Ovary (tissue), 10 donors: ENCODE measurements at places on chromosomes 7 and 10.
A peak's percentile ranks its signal among the peaks of the same experiment; 100 is the strongest.

DNA sequence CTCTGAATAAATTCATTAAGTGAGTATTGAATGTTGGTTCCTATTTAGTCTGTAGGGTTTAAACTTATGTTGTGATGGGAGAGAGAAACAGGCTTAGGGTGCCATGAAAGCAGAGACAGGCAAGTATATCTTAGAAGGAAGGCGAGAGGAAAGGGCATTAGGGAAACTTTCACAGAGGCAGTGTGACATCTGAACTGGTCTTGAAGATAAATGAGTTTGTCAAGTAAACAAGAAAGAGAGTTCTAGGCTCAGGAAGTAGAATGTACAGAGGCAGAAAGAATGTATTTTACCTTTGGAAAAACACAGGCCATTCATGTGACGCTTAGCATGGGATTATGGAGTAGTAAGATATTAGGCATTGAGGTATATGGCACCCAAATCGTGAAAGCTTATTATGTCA lies 34.5 kb downstream of the GLCCI1 start:
- no peak for DNase-seq

GRCh38 chr10:100167553-100168312 lies 18.1 kb downstream of the ERLIN1 start:
- DNase-seq: no peak

- no peak for DNase-seq
Measured at GRCh38 chr10:30282221-30282620, 66.9 kb downstream of the MTPAP start.

GRCh38 chr7:33762911-33763306 lies 142.4 kb upstream of the BMPER start:
- no peak for DNase-seq

- DNase-seq: no peak
Measured at GRCh38 chr7:38973760-38974159, 3.9 kb upstream of the POU6F2 start.

GRCh38 chr7:44320141-44320540 lies 5.3 kb downstream of the CAMK2B start:
- no peak for DNase-seq

- no peak for DNase-seq
Measured at GRCh38 chr10:79241629-79241989, 105.7 kb upstream of the PPIF start.

GRCh38 chr7:129298268-129298893 lies 73.6 kb downstream of the AHCYL2 start:
- peak; percentile 27 for DNase-seq
